Neural progenitor cell (in vitro differentiated cells): ENCODE measurements at places on chromosomes 2 and 18.

GRCh38 chr18:13992826-13993540, 77.6 kb upstream of the MC2R start:
- DNase-seq, result no peak

GRCh38 chr2:205311201-205311600, 371.1 kb upstream of the NRP2 start:
- DNase-seq, result no peak

GRCh38 chr2:219002395-219003266, 9.4 kb upstream of the CRYBA2 start:
- peak; percentile 90 for DNase-seq

DNA sequence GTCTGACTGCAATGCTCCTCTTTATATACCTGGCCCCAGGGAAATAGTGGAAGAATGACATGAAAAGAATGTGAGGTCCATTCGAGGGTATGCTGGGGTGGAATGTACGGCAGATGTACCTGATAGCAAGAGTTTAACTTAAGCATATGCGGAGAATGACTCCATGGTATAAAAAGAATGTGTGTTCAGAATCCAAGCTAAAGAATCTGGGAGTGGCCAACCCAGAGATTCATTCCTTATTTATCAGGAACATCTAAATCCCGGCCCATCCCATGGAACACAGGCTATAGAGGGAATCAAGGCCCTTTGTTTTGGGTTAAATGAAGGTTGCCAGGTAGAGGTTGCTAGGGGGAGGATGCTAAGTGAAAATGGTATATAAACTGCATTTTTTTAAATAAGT, 150.0 kb downstream of the ZNF385B start:
- DNase-seq, result no peak

- peak; percentile 62 for DNase-seq
These were observed 456.3 kb downstream of the DLGAP1 start for GRCh38 chr18:3998698-3999333.

DNA sequence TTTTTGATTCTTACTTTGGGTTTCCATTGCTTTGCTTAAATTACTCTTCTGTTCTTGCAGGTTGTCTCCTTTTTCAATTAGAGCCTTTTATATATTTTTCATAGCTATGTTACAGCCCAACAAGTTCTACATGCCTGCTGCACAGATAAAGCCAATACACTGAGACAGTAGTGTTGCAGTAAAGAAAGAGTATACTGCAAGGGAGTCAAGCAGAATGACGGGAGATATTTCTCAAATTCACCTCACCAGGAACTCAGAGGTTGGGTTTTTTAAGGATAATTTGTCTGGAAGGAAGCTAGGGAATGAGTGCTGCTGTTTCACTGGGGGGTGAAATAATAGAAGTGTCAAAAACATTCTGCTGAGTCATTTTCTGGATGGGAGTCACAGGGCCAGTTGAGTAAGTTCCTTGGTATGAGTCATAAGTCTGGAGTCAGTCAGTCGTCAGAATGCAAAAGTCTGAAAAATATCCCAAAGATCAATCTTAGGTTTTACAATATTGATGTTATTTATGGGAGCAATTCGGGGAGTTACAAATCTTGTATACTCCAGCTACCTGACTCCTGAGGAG, 193.0 kb upstream of the RGPD4 start:
- DNase-seq, result no peak

DNA sequence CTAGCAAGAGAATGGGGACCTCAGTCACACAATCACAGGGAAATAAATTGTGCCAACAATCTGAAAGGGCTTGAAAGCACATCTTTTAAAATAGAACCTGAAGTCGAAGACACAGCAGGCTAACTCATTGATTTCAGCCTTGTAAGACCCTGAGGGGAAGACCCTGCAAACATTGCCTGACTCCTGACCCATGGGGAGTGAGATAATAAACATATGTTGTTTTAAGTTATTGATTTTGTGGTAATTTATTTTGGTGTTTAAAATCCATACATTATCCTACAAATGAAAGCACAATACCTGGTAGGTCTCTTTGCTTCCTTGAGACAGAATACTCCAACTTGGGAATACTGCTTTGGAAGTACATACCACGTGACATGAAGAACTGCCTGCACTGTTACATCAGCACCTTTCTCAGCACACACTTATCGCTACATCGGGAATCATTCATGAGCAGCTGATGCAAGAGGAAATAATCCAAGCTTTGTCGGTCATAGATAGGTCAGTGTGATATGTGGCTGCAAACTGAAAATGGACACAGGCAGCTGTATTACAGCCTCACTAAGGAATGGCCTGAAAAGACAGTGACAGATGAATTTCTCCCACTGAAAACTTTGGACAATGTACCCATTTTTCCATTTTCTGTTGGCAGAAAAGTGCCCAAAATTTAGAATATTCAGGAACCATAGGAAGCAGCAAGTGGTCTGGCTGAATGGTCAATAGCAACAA, 494.5 kb upstream of the MAP2 start:
- DNase-seq, result no peak

DNA sequence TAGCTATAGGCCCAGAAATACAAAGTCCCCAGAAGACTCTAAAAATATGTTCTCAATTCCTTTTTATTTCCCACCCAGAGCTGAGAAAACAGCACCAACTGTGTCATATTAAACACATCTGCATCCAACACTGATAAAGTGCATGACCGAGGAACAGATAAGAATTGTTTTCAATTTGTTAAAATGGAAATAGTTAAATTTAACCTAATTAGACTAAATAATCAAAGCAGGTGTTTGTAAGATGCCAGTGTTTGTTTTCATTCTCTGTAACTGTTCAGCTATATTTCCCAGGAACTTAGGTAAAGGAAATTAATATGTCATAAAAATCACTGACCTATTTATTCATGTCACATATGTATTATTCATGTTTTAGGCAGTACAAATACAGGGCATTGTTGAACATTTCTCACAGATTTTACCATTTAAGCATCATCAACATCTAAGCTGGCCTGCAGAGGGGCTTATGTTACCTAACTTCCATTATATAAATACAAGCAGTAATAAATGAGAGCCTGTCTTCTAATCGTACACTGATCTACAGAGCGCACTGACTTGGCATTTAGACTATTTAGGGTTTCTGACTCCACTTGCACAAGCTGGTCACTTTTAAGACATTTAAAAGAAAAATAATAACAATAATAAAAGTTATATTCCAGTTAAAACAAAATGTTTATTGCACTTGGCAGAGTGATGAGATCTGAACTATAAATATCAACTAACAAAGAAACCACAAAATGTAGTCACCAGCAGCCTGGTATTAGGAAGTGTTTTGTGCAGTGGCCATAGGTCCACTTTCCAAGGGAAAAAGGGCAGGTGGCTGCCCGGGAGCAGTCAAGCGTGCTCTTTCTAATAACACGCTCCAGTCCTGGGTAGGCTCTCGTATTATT, 86.6 kb upstream of the ZFP36L2 start:
- DNase-seq, result no peak

GRCh38 chr2:53782676-53783075, 4.1 kb downstream of the ASB3 start:
- no peak for DNase-seq

GRCh38 chr2:201754717-201755415, 25.9 kb downstream of the ALS2 start:
- no peak for DNase-seq

GRCh38 chr2:107405261-107405660, 421.4 kb upstream of the RGPD4 start:
- DNase-seq, result no peak

- DNase-seq, result no peak
These were observed 18.6 kb downstream of the CAPN10 start for GRCh38 chr2:240604939-240605716.

- DNase-seq, result no peak
These were observed 58.2 kb downstream of the COPS8 start for GRCh38 chr2:237143676-237144440.

GRCh38 chr2:191748528-191749180, 70.7 kb downstream of the NABP1 start:
- DNase-seq, result no peak

DNA sequence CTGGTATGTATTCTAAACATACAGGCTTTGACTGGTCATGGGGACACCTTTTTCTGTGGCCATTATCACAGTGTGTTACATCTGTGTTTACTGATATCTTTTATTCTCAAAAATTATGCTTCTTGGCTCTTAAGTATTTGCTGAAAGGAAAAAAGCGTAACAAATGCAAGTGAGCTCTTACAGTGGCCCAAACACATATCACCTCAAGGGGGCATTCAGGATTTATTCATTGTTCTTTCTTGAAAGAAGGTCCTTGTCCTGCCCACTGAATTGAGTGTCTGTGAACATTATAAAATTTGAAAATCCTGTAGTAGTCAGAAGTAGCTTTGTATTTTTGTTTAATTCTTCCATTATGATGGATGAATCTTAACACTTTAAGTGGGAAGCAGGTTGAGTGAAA, 454.5 kb downstream of the XIRP2 start:
- DNase-seq, result peak; percentile 44

GRCh38 chr2:55054106-55054875, 4.0 kb upstream of the RTN4 start:
- no peak for DNase-seq

- DNase-seq, result peak; percentile 86
These were observed 113.0 kb upstream of the SLC1A4 start for GRCh38 chr2:64876137-64876647.

DNA sequence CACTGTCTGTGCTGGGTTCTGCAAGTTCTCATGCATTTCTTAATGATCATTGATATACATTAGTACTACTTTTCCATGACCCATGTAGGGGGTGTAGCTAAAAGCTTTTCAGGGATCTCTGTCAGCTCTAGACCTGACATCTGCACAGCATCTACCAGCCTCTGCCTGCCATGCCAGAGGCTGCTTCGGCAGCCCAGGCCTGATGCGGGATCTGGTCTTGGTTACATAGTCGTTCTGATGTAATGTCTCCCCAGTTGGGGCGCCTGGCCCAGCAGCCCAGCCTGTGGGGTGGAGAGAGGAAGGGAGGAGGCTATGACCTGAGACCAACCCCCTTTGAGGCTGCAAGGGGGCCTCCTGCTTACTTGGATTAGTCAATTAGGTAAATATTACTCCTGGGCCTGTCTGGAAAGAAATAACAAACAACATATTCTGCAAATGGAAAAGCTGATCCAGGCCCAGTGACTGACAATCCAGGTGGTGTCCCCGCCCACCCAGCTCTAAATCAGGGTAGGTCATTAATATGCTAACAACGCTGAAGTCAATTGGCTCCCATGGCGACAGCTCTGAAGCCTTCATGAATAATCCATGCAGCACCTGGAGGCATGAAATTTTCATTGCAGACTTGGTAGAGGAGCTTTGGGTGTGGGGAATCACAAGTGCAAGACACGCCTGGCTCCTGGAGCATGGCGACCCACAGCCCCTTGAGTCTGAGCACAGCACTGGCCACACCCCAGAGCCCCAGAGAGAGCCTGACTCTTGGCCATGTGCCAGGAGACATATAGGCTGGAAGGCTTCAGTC, 575.3 kb downstream of the CMPK2 start:
- DNase-seq, result no peak

- peak; percentile 26 for DNase-seq
These were observed 174.5 kb downstream of the MYCN start for GRCh38 chr2:16114836-16115235.

DNA sequence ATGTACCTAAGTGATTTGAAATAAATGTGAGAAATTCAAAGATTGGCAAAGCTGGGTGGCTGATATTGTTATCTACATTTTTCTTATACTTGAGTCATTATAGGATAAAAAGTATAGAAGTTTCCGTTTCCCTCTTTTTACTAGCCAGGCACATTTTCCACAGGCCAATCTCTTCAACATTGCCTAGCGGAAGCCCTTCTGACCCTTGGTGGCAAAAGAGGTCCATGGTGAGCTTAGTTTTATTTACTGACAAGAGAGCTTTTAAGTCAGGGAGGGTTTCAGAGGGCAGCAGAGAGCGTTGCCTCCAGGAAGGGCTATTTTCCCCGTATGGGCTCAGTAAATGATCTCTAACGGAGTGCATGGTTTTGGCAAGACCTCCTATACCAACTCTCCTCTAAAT, 15.1 kb upstream of the RHOB start:
- DNase-seq, result no peak

DNA sequence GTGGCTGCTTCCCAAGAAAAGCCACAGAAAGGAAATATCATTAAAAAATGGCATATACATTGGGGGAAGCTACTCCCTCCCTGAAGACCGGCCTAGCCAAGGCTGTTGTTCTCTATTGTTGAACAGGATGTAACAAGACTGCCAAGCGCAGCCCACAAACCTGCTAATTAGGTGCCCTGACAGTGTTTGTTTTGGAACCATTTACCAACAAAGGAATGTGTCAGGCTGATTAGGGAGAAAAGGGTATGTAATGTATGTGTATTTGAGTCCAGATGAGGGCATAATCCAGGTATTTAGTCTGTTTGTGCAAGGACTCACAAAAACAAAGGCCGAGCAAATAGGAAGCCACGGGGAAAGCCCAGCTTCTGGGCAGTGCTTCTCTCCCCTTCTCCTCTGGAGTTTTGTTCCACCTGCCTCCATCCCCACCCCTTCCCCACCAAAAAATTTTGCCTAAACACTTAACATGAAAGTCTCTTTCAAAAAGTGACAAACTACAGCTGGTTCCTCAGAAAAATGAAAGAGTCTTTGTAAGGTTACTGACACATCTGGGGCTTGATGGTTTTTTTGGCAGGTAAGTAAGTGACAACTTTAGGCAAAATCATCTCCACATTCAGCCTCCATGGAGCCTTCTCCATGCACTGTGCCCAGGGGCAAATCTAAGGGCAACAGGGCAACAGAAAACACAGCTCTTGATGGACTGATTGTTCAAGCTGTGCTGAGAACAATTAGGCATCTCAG, 78.3 kb upstream of the FZD5 start:
- peak; percentile 72 for DNase-seq

DNA sequence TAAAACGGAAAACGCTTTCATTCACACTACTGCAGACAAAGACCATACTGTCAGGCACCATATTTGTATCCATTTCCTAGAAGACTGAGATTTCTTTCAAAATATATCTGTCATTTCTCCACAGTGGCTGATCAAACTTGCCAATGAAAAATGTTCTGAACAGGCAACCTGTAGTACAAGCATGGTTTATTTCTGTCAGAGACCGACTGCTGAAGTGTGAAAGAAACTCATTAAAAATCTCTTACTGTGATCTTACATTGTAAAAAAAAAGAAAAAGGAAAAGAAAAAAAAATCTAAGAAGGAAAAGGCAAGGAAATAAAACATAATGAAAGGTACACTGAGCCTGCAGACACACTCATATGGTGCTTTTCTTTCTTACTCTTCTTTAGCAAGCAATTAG, 184.5 kb downstream of the STK39 start:
- no peak for DNase-seq

DNA sequence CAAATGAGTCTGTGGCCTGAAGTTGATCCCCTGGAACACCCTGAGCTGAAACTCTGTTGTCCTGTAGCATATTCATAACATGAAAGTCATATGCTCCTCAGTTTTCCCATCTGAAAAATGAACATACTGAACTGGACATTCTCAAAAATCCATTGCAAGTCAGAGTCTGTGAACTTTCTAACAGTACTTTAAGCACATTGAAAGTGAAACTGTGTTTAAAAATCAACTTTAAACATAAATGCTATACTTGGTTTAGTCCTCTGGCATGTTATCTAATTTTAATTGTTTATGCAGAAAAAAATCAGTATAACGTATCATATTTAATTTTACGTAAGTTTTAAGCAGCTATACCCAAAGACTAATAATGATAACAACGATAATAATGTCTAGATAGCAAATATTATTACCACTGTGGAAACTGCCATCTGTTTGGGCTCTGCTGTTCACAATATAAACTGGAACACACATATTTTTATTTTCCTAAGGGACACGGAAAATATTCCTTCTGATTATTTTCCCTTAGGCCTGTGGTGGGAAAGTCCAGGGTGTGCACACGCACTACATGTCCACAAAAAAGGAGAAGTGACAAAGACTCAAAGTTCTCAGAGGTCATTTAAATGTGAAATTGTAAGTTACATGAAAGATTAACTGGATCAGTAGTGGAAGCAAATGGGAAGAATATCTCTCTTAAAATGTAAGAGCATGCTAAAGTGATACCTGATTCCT, 56.1 kb upstream of the TTN start:
- DNase-seq, result no peak
